ENCODE measurements at places on chromosomes 3 and 15.

DNA sequence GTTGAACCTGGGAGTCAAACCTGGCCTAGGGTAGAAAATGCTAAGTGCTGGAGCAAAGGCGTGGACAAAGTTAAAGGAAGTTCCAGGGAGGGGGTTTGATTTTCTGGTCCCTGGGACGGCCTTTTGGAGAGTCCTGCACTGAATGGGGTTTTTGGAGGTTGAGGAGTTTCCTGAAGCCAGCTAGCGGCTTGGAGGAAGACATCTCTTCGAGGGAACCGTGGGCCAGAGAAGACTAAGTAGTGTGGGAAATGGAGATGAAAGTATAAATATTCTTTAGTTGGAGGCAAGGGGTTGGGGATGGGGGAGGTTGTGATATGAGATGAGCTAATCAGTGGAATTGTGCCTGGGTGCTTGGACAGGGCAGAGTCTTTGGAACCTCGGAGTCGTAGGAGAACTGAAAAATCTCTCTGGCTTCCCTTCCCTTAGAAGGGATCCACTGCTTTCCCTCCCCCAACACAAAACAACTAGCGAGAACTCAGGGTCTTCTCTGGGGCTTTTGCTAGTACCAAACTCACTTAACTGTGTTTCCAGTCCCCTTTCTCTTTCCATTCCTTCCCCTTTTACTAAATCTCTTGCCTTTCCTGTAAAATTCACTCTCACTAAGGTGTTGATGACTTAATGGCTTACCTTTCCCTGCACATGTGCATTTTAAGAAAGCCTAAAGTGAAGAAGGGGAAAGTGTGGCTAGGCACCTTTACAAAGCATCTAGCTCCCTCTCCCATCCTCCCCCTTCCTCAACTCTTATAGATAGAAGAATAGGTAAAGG is 1.0 kb downstream of the LPP start:
- no peak for DNase-seq

DNA sequence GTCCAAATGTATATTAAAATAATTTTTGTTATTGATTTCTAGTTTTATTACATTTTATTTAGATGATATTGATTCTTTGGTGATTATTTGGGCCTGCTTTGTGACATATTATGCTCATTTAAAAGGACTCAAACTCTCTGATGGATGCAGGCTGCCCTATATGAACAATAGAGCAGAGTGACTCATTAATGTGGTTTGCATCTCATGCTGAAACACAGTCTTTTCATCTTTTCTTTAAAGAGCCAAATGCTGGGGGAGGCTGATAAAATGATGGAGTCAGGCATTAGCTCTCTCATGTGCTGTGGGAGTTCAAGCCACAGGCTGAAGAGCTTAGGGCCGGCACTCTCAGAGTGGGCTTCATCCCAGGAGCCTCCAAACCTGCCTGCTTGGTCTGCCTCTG is 7.2 kb downstream of the PLA1A start:
- no peak for DNase-seq

DNA sequence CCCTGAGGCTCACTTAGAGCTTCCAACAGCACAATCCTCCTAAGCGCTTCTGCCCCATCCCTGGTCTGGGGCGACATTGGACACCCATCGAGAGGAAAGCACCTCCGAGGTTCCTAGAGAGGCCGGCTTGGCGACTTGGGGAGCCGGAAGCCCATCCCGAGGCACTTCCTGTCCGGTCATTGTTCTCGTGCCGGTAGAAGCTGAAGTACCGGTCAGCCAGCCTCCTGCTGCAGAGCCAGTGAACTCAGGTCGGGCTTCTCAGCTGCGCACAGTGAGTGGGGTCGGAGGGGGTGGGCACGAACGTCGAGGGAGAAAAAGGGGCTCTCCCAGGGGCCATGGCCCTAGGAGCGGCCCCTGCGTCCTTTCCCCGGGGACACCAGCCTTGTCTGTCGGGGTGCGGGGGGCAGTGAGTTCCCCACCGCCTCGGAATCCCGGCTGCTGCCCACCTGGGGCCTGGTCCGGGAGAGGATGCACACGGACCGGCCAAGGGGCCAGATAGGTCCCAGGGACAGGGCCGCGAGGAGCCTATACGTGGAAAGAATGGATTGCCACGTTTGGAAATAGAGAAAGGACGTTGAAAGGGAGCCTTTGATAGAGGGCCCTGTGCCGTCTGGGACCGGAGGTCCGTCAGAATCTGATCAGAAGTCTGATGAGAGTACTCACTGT is at the start of gene ZNF35:
Gene ZNF35 (plus strand): TSS at position 169 of the 666 bp plus-strand sequence. CDS start 2,336 bp downstream, outside the sequence.
- DNase-seq: no peak

GRCh38 chr3:38030126-38031021 is 932 bp upstream of the PLCD1 start:
- DNase-seq: no peak

Data from central memory CD4-positive, alpha-beta T cell (primary cell).